Nephron progenitor cell (in vitro differentiated cells): ENCODE measurements at places on chromosomes 3 and 15.
A peak's percentile ranks its signal among the peaks of the same experiment; 100 is the strongest.

GRCh38 chr15:87597346-87598052 is 659.0 kb downstream of the NTRK3 start:
- DNase-seq: no peak
- H3K27me3 ChIP-seq: no peaks in the 10 kb centered on the region
- no peaks in the 10 kb centered on the region for H3K4me1 ChIP-seq
- no peaks in the 10 kb centered on the region for H3K36me3 ChIP-seq
- no peak overlapping the region for H3K27ac ChIP-seq

- peaks cover 58% of the 10 kb centered on the region for H3K4me1 ChIP-seq
- H3K4me3 ChIP-seq: no peak overlapping the region
- peaks cover 35% of the 10 kb centered on the region for H3K36me3 ChIP-seq
- peak overlapping the region; percentile 74 for H3K27ac ChIP-seq
Observed at GRCh38 chr3:197957790-197958133, 2.3 kb upstream of the LMLN start.

- no peak overlapping the region for H3K4me3 ChIP-seq
- peaks cover 25% of the 10 kb centered on the region for H3K4me1 ChIP-seq
- H3K27me3 ChIP-seq: peaks cover 4% of the 10 kb centered on the region
- DNase-seq: no peak
- H3K36me3 ChIP-seq: peaks cover 71% of the 10 kb centered on the region
Observed at GRCh38 chr15:70837476-70837875, 16.5 kb downstream of the LARP6 start.

DNA sequence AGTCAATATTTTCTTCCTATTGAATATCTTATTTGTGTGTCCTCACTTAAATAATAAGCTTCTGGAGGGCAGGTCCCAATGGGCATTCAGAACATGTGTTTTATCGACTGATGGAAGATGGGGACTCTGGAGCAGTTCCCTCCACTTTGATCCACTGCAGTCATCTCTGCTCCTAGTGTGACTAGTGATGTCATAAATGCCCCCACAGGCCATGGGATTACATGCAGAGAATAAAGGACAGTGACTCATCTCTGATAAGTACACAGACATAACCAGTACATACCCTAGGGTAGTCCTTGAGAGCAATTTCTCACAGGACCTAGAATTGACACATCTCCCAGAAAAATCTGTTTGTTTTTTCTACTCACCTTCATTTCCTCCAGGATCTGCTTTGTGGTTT is 49.4 kb upstream of the FMN1 start:
- no peak for DNase-seq
- peaks cover 44% of the 10 kb centered on the region for H3K4me1 ChIP-seq
- H3K36me3 ChIP-seq: no peaks in the 10 kb centered on the region
- no peak overlapping the region for H3K4me3 ChIP-seq

DNA sequence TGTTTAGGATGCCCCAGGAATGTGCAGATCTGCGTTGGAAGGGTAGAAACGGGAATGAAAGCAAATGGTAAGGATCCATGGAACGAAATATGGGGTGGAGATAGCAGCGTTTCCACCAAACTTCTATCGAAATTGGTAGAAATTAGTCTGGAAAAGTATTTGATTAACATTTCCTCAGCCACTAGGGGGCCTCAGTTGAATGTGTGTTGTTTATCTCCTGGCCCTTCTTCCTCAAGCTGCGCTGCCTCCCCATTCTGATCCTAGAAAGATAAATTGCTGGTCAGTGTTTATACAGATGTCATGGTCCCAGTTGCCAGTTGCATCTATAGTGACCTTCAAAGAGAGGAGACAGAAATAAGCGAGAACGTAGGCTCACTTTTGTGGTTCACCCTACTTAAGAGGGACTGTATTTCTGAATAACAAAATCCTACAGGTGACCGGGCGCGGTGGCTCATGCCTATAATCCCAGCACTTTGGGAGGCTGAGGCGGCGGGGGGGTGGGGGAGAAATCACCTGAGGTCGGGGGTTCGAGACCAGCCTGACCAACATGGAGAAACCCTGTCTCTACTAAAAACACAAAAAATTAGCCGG is 457.1 kb downstream of the SQOR start:
- peak; percentile 47 for DNase-seq
- no peak overlapping the region for H3K27ac ChIP-seq
- no peaks in the 10 kb centered on the region for H3K36me3 ChIP-seq
- H3K4me3 ChIP-seq: no peak overlapping the region
- peaks cover 6% of the 10 kb centered on the region for H3K4me1 ChIP-seq

- no peak for DNase-seq
- peaks cover 1% of the 10 kb centered on the region for H3K36me3 ChIP-seq
- peaks cover 13% of the 10 kb centered on the region for H3K4me1 ChIP-seq
- no peaks in the 10 kb centered on the region for H3K27me3 ChIP-seq
Observed at GRCh38 chr15:39365161-39365560, 215.7 kb upstream of the THBS1 start.

GRCh38 chr15:82128401-82129148 is 82.8 kb upstream of the MEX3B start:
- H3K36me3 ChIP-seq: peaks cover 20% of the 10 kb centered on the region
- H3K27me3 ChIP-seq: peaks cover 5% of the 10 kb centered on the region
- no peak for DNase-seq
- peak overlapping the region; percentile 98 for H3K27ac ChIP-seq

DNA sequence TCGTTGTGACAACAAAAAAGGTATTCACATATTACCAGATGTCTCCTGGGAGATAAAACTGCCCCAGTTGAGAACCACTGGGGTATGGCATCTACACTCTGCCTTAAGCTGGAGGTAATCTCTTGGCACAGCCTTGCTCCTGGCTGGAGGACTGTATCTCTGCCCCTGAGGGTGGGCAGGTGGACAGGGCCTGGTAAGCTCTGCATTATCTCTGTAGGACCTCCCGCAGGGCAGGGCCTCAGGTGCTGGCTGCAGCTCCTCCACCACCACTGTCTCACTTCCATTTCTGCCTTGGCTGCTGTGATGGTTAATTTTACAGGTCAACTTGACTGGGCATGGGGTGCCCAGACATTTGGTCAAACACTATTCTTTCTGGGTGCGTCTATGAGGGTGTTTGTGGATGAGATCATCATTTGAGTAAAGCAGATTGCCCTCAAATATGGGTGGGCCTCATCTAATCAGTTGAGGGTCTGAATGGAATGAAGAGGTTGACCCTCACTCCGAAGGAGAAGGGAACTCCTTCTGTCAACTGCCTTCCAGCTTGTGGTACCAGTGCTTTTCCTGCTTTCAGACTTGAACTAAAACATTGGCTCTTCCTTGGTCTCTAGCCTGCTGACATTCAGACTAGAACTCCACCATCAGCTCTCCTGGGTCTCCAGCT is 9.8 kb upstream of the RHCG start:
- no peaks in the 10 kb centered on the region for H3K36me3 ChIP-seq
- H3K27me3 ChIP-seq: peaks cover 47% of the 10 kb centered on the region
- DNase-seq: no peak
- H3K4me1 ChIP-seq: no peaks in the 10 kb centered on the region

DNA sequence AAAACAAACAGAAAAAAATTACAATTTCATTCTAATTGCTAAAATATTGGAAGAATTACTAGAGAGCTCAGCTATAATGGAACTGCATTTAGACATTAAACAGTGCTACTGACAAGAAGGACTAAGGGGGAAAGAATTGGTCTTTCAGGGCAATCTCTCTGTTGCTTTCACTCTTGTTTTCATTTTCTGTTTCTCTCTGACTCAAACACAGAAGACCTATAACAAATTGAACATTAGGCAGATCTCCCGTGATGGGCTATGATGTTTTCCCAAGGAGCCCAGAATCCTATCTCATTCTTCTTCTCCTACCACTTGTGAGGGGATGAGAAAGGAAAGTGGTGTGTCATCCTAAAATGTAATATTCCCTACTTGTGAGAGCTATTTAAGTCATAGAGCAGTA is 358.0 kb upstream of the TGFBR2 start:
- peaks cover 4% of the 10 kb centered on the region for H3K36me3 ChIP-seq
- H3K27me3 ChIP-seq: peaks cover 4% of the 10 kb centered on the region
- no peak for DNase-seq

- no peak for DNase-seq
- no peaks in the 10 kb centered on the region for H3K27me3 ChIP-seq
- no peak overlapping the region for H3K27ac ChIP-seq
- no peak overlapping the region for H3K4me3 ChIP-seq
- H3K36me3 ChIP-seq: no peaks in the 10 kb centered on the region
- H3K4me1 ChIP-seq: peaks cover 6% of the 10 kb centered on the region
Observed at GRCh38 chr3:89974903-89975519, 867.6 kb downstream of the EPHA3 start.

GRCh38 chr3:194711913-194712312 is 26.2 kb downstream of the FAM43A start:
- peaks cover 7% of the 10 kb centered on the region for H3K27me3 ChIP-seq
- H3K4me1 ChIP-seq: peaks cover 12% of the 10 kb centered on the region
- H3K27ac ChIP-seq: no peak overlapping the region

DNA sequence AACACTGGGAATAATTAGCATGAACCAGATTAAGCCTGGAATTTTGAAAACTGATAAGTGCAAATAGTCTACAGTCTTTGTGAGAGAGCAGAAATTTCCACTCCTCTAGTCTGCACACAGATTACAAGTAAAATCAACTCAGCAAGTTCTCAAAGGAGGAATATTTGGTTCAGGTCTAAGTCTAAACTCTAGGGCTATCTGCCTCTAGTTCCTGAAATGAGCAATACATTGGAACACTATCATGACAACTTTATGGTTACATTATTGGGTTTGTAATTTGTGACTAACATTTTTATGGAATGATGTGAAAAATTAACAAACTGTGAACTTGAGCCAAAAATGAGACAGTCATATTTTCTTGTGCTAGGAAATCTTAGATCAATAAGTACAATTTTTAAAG is 30.8 kb upstream of the ADGRG7 start:
- H3K4me1 ChIP-seq: no peaks in the 10 kb centered on the region
- no peaks in the 10 kb centered on the region for H3K27me3 ChIP-seq
- no peak for DNase-seq
- H3K27ac ChIP-seq: no peak overlapping the region
- no peak overlapping the region for H3K4me3 ChIP-seq

DNA sequence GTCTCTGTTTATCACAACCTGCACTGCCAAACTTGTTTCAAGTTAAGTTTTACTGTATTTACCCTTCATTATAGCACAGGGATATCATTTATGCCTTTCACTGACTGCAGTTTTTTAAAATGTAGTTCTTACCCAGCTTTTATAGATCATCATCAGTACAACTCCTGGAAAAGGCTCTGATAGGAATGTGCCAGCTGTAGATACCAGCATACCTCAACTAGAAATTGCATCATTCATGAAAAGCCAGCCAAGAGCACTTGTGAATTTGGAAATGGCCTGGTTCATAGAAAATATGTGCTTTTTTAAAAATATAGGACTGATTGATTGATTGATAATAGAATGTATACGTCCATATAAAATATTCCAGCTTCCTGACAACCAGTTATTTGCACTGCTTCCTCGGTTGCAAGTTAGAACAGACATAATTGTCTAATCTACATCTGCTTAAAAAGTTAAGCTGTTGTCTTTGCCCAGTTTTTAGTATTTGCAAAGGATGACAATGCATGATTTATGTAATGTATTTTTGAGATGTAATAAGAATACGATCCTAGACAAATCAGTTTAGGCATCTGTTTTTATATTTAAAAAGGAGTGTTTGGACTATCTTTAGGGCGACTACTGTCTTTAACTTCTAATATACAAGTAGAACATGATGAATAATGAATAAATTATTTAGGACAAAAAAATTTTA is 58.5 kb downstream of the DCUN1D1 start:
- H3K4me1 ChIP-seq: peaks cover 14% of the 10 kb centered on the region
- no peak overlapping the region for H3K27ac ChIP-seq
- peaks cover 27% of the 10 kb centered on the region for H3K36me3 ChIP-seq
- no peaks in the 10 kb centered on the region for H3K27me3 ChIP-seq
- H3K4me3 ChIP-seq: no peak overlapping the region

GRCh38 chr3:41338276-41338675 is 139.0 kb downstream of the CTNNB1 start:
- H3K27ac ChIP-seq: no peak overlapping the region
- no peaks in the 10 kb centered on the region for H3K36me3 ChIP-seq
- no peaks in the 10 kb centered on the region for H3K27me3 ChIP-seq
- DNase-seq: no peak

- H3K27ac ChIP-seq: no peak overlapping the region
- DNase-seq: no peak
- peaks cover 4% of the 10 kb centered on the region for H3K27me3 ChIP-seq
- H3K36me3 ChIP-seq: no peaks in the 10 kb centered on the region
Observed at GRCh38 chr3:126965526-126966080, 17.3 kb upstream of the PLXNA1 start.

- H3K27me3 ChIP-seq: peaks cover 11% of the 10 kb centered on the region
- no peaks in the 10 kb centered on the region for H3K36me3 ChIP-seq
- no peak overlapping the region for H3K27ac ChIP-seq
- no peak overlapping the region for H3K4me3 ChIP-seq
- no peak for DNase-seq
- H3K4me1 ChIP-seq: peaks cover 14% of the 10 kb centered on the region
Observed at GRCh38 chr3:72189339-72189738, 404.4 kb upstream of the PROK2 start.

DNA sequence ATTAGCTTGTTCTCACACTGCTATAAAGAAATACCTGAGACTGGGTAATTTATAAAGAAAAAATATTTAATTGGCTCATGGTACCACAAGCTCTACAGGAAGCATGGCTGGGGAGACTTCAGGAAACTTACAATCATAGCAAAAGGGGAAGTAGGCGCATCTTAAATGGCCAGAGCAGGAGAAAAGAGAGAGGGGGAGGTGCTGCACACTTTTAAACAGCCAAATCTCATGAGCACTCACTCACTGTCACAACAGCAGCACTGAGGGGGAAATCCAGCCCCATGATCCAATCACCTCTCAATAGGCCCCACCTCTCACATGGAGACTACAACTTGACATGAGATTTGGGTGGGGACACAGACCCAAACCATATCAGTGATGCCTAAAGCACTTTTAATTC is 82.5 kb downstream of the DCLK3 start:
- H3K27me3 ChIP-seq: peaks cover 7% of the 10 kb centered on the region
- H3K27ac ChIP-seq: no peak overlapping the region
- no peaks in the 10 kb centered on the region for H3K4me1 ChIP-seq
- H3K4me3 ChIP-seq: no peak overlapping the region
- H3K36me3 ChIP-seq: peaks cover 5% of the 10 kb centered on the region

DNA sequence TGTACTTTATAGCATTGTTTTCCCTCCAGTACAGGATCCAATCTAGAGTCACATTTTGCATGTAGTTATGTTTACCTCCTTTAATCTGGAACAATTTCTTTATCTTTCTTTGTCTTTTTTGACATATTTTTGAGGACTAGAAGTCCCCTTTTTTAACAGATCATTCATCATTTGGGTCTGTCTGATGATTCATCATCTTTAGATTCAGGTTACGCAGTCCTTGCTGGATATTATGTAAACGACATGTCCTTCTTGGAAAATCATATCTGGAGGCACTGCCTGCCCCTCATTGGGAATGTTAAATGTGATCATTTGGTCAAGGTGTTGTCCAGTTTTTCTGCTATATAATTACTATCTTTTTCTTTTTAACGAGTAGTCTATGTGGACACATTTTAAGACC is 18.3 kb downstream of the TGM4 start:
- H3K4me1 ChIP-seq: no peaks in the 10 kb centered on the region
- no peak overlapping the region for H3K4me3 ChIP-seq
- peaks cover 7% of the 10 kb centered on the region for H3K27me3 ChIP-seq
- DNase-seq: no peak
- no peaks in the 10 kb centered on the region for H3K36me3 ChIP-seq
